ENCODE measurements at places on chromosomes 5 and 9. TPM values are rescaled to one million over a fixed set of nuclear protein-coding genes. Genes with fewer than 3 reads are reported as not detected.
A peak's percentile ranks its signal among the peaks of the same experiment; 100 is the strongest.

GRIA1 gene
- not detected for total RNA-seq

BTNL9 gene
- total RNA-seq = 37.5 TPM

PAX5 gene
- 0.39 TPM for total RNA-seq

ENTREP1 gene
- 0.13 TPM for total RNA-seq

C9orf152 gene
- 0.10 TPM for total RNA-seq

SPINK6 gene
- total RNA-seq = not detected

MYORG gene
- 9.7 TPM for total RNA-seq

IL31RA gene
- total RNA-seq = 3.1 TPM

ANKRD34B gene
- total RNA-seq = 0.10 TPM

UTP15 gene
- total RNA-seq = 38.8 TPM

SPTLC1 gene
- total RNA-seq = 58.8 TPM

TMOD1 gene
- total RNA-seq = 1.4 TPM

SLC46A2 gene
- not detected for total RNA-seq

GRCh38 chr9:85151741-85152140, 482.2 kb downstream of the NTRK2 start:
- no peak overlapping the region for H3K27ac ChIP-seq
- H3K27me3 ChIP-seq = no peaks in the 10 kb centered on the region
- no peaks in the 10 kb centered on the region for H3K4me1 ChIP-seq
- no peak for DNase-seq
- H3K36me3 ChIP-seq = no peaks in the 10 kb centered on the region
- H3K4me3 ChIP-seq = no peak overlapping the region

GRCh38 chr5:148511810-148512347, 128.1 kb downstream of the FBXO38 start:
- H3K4me1 ChIP-seq = no peaks in the 10 kb centered on the region
- H3K27me3 ChIP-seq = no peaks in the 10 kb centered on the region
- no peak overlapping the region for H3K27ac ChIP-seq
- no peaks in the 10 kb centered on the region for H3K36me3 ChIP-seq
- H3K4me3 ChIP-seq = no peak overlapping the region

DNA sequence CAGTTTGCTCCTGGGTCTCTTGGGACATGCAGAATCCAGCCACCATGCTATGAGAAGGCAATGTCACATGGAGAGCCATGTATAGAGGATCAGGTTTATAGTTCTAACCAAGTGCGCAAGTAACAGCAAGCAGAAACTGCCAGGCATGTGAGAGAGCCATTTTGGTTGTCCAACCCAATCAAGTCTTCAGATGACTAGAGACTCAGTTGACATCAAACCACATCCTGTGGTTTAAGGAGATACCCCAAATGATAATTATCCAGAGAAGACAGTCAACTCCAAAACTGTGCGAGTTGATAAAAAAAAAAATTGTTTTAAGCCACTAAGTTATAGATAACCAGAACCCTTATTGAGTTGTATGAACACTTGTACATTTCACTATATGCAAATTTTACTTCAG, 40.2 kb downstream of the TMEM232 start:
- no peak overlapping the region for H3K4me3 ChIP-seq
- H3K4me1 ChIP-seq = no peaks in the 10 kb centered on the region
- H3K36me3 ChIP-seq = no peaks in the 10 kb centered on the region
- H3K27ac ChIP-seq = no peak overlapping the region
- H3K27me3 ChIP-seq = no peaks in the 10 kb centered on the region

- H3K27me3 ChIP-seq = no peaks in the 10 kb centered on the region
- H3K36me3 ChIP-seq = no peaks in the 10 kb centered on the region
- H3K4me3 ChIP-seq = no peak overlapping the region
- no peaks in the 10 kb centered on the region for H3K4me1 ChIP-seq
- DNase-seq = no peak
Measured at GRCh38 chr5:103744159-103744558, 181.6 kb upstream of the NUDT12 start.

GRCh38 chr9:89295400-89295799, 15.6 kb upstream of the CKS2 start:
- no peaks in the 10 kb centered on the region for H3K4me1 ChIP-seq
- no peak for DNase-seq
- no peak overlapping the region for H3K4me3 ChIP-seq
- H3K36me3 ChIP-seq = no peaks in the 10 kb centered on the region

- H3K27ac ChIP-seq = no peak overlapping the region
Measured at GRCh38 chr5:40106847-40107246, 572.9 kb upstream of the PTGER4 start.

DNA sequence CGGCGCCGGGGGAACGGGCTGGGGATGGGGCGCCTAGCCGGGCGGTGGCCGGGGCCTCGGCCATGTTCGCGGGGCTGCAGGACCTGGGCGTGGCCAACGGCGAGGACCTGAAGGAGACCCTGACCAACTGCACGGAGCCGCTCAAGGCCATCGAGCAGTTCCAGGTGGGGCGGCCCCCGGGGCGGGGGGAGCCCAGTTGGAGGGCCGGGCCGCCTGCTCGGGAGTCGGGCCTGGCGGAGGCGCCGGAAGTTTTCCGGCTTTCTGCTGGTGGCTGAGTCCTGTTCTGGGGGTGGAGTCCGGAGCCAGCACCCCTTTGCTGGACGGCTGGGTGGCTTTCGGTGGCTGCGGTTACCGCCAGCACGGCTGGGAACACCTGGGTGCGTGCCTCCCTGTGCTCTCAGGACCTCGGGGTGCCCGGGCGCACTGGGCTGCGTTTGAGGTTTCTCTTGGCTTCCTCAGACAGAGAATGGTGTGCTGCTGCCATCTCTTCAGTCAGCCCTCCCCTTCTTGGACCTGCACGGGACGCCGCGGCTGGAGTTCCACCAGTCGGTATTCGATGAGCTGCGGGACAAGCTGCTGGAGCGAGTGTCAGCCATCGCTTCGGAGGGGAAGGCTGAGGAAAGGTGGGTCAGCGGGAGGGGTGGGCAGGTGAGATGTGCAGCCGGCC, 454 bp downstream of the NELFB start:
- H3K4me1 ChIP-seq = peaks cover 16% of the 10 kb centered on the region
- H3K36me3 ChIP-seq = peaks cover 3% of the 10 kb centered on the region
- no peaks in the 10 kb centered on the region for H3K27me3 ChIP-seq
- H3K4me3 ChIP-seq = peak overlapping the region; percentile 78
- peak overlapping the region; percentile 82 for H3K27ac ChIP-seq

- no peaks in the 10 kb centered on the region for H3K4me1 ChIP-seq
- no peak for DNase-seq
- H3K27ac ChIP-seq = no peak overlapping the region
- no peaks in the 10 kb centered on the region for H3K27me3 ChIP-seq
Measured at GRCh38 chr9:36078051-36078450, 41.3 kb downstream of the RECK start.

- no peak overlapping the region for H3K27ac ChIP-seq
- H3K4me3 ChIP-seq = no peak overlapping the region
- peaks cover 13% of the 10 kb centered on the region for H3K4me1 ChIP-seq
- H3K27me3 ChIP-seq = no peaks in the 10 kb centered on the region
Measured at GRCh38 chr5:107601076-107601475, 69.7 kb downstream of the EFNA5 start.

DNA sequence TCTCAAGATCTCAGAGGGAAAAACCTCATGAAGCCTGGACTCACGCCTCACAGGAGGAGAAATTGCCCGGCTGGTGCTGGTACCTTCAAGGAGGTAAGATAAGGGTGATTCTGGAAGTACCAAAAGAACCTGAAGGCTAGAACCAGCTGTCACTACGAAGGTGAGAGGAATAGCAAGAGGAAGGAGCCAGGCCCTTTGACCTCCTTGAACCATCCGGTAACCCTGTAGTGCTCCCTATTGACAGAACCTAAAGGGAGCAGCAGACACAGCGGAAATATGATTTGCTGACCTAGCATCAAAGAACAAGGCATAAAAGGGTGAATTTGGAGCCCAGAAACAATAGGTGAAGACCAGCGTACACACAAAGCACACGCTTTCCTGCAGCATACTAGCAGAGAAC, 92.2 kb downstream of the DOCK8 start:
- H3K4me1 ChIP-seq = no peaks in the 10 kb centered on the region
- H3K27me3 ChIP-seq = no peaks in the 10 kb centered on the region
- H3K4me3 ChIP-seq = no peak overlapping the region
- DNase-seq = no peak

- DNase-seq = no peak
- H3K27me3 ChIP-seq = no peaks in the 10 kb centered on the region
- H3K27ac ChIP-seq = no peak overlapping the region
- H3K36me3 ChIP-seq = no peaks in the 10 kb centered on the region
- H3K4me1 ChIP-seq = no peaks in the 10 kb centered on the region
Measured at GRCh38 chr5:8924054-8924793, 621.7 kb downstream of the SEMA5A start.

GRCh38 chr9:113481176-113481787, 17.8 kb downstream of the RGS3 start:
- H3K4me3 ChIP-seq = no peak overlapping the region
- H3K4me1 ChIP-seq = no peaks in the 10 kb centered on the region
- H3K27me3 ChIP-seq = no peaks in the 10 kb centered on the region
- H3K27ac ChIP-seq = no peak overlapping the region

GRCh38 chr9:38440516-38440915, 16.3 kb upstream of the IGFBPL1 start:
- DNase-seq = no peak
- no peaks in the 10 kb centered on the region for H3K36me3 ChIP-seq
- H3K4me3 ChIP-seq = no peak overlapping the region
- no peak overlapping the region for H3K27ac ChIP-seq
- no peaks in the 10 kb centered on the region for H3K27me3 ChIP-seq

DNA sequence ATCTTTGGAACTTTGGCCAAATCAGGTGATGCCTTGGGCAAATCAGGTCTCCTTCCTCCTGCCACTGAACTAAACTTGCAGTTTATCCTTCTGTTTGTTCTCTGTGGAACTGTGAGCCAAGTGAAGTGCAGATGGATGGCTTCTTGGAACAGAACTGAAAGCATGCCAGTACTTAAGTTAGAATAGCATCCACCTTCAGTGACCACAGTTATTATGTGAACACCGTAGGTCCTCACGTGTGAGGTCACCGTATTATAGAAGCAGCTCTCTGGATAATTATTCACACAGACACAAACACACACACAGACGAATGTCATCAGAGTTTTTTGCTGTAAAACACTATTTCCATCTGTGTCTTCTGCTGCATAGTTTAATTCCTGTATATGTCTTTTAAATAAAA, 162.6 kb downstream of the EFNA5 start:
- no peak for DNase-seq
- no peak overlapping the region for H3K27ac ChIP-seq
- no peaks in the 10 kb centered on the region for H3K36me3 ChIP-seq
- no peak overlapping the region for H3K4me3 ChIP-seq

DNA sequence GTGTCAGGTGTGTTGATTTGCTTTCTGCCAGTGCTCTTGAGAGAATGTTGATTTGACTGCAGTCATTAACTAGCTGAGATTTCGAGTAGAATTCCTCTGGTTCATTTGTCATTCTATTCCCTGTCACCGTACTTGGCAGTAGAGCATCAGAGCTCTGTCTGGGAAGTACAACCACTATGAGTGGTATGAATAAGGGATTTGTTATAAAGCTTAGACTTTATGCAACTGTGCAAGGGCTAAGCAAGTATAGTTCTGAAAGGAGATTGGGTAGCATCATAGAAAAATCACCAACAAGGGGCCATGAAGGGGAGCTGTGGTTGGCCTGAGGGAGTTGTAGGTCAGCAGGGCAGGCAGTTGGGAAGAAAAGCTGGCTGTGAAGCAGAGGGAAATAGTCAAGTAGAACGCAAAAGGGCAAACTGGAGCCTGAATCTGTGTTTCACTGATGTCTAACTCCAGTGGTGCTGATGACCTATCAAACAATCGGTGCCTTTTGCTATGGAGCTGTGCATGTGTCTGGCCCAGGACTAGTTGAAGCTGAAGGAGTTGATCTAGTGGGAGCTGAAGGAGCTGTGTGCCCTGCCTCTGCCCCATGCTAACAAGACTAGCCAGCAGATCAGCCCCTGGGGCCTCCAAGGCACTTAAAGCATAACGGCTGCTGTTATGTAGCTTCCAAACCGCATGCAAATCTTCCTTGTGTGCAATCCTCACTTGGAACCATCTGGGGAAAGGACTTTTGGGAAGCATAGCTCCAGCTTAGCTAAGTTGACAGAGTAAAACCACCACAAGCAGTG, 110.0 kb downstream of the SLC28A3 start:
- H3K27ac ChIP-seq = no peak overlapping the region
- no peaks in the 10 kb centered on the region for H3K4me1 ChIP-seq
- H3K36me3 ChIP-seq = no peaks in the 10 kb centered on the region
- H3K27me3 ChIP-seq = no peaks in the 10 kb centered on the region
- DNase-seq = no peak

- no peaks in the 10 kb centered on the region for H3K27me3 ChIP-seq
- no peaks in the 10 kb centered on the region for H3K36me3 ChIP-seq
- H3K27ac ChIP-seq = no peak overlapping the region
- no peak overlapping the region for H3K4me3 ChIP-seq
- H3K4me1 ChIP-seq = no peaks in the 10 kb centered on the region
- no peak for DNase-seq
Measured at GRCh38 chr9:134192311-134192950, 28.1 kb upstream of the RNU6ATAC start.

DNA sequence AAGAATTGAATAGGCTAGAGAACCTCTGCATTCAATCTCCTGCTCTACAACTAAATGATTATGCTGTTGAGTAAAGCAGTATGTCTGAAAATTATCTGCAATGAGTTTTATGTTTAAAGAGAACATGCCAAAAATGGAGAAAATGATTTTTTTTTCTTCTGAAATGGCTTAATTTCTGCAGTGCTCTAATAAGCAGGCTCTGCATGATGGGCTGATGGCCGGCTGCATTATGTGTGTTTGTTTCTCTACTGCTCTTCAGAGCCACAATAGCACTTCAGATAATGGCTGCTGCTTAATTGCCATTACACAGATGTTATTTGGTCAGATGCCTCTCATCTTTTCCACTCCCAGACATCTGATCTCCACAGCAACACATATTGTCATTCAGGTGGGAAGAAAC, 286.4 kb upstream of the DMAC1 start:
- H3K27ac ChIP-seq = no peak overlapping the region
- no peaks in the 10 kb centered on the region for H3K27me3 ChIP-seq
- H3K4me1 ChIP-seq = no peaks in the 10 kb centered on the region

DNA sequence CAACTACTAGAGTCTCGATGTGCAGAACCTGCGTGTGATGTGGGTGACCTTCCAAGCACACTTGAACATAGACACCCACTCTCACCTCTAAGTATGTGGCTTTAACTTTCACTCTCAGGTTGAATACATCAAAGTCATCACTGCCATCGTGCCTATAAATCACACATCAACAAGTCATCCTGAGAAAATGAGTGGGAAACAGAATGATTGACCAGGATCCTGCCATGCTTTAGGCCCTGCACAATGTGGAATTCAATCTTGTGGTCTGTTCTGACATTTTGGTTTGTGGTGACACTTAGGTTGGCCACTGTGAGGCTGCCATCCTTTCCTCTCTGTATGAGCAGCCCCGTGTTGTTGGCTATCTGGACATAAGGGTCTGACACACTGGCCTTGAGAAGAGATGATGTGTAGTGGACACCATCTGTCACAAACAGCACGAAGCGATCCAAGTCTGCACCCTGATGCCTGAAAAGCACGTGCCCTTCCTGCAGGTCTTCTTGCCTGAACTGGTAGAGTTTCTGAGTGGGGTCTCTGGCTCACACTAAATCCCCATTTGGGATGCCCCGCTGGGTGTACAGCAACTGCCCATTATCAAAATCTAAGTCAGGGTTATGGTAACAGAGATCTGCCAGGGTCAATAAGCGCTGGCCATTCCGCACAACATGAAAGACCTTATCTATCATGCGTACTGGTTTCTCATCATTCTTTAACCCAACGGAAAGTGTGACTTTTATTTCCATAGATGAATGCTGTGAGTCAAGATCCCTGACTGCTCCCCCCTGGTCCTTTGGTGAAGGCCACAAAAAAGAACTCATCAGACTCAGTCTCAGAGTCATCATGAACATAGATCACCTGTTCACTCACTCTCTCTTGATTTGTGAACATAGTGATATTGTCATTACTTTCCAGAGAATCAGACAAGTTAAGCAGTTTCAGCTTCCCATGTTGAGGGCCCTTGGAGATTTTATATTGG, 116.6 kb downstream of the ESM1 start:
- no peak overlapping the region for H3K27ac ChIP-seq
- H3K36me3 ChIP-seq = no peaks in the 10 kb centered on the region
- no peak for DNase-seq
- no peaks in the 10 kb centered on the region for H3K4me1 ChIP-seq
- H3K4me3 ChIP-seq = no peak overlapping the region
